Fibroblast of skin of right biceps (primary cell): ENCODE measurements at places on chromosomes 13 and 19.

DNA sequence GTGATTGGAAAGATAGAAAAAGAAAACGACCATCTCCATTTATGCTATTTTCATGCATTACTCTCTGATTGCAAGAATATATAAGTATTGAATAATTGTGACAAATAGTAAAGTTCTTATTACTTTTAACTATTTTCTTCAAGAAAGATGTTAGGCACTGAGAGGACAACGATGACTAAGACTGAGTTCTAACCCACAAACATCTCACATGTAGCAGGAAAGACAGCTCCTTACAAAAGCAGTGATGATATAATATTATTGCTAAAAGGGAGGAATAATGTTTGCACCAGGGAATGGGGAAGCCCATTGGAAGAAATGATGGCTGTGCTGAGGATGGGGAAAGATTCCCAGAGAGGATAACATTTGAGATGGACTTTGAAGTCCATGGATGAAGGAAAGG is 22.6 kb downstream of the RXFP2 start:
- peak; percentile 67 for DNase-seq

- peak; percentile 80 for DNase-seq
Measured at GRCh38 chr13:44583137-44583536, 7.0 kb upstream of the TSC22D1 start.

DNA sequence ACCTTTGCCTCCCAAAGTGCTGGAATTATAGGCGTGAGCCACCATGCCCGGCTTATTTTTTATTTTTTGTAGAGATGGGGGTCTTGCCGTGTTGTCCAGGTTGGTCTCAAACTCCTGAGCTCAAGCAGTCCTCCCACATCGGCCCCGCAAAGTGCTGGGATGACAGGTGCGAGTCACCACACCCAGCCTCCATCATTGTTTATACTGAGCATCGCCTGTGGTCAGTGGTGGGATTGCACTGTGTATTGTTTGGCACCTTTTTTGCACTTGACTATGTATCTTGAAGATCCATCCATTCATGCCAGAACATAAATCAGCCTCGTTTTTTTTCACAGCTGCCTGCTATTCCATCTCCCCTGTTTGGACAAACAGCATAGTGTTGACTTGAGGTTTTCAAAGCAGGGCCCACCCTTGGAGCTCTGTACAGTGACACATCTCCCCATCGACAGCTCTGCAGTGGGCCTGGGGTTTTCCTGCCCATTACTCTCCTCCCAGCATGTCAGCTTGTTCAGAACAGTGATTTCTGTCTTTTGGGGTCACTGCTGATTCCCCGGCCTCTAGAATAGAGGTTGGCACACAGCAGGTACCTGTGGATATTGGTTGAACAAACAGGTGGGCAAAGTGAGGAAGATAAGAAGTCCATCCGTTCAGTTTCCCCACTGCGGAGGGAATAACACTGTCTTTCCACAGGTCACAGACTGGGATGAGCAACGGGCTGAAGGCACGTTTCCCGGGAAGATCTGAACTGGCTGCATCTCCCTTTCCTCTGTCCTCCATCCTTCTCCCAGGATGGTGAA is 8.2 kb upstream of the UPK1A start:
- no peak for DNase-seq

GRCh38 chr19:48249502-48250014 is 6.2 kb downstream of the CARD8 start:
- no peak for DNase-seq

- DNase-seq, result no peak
Measured at GRCh38 chr19:19103167-19103566, 35.1 kb downstream of the TMEM161A start.

GRCh38 chr13:25803641-25804040 is 248.2 kb downstream of the SHISA2 start:
- no peak for DNase-seq

DNA sequence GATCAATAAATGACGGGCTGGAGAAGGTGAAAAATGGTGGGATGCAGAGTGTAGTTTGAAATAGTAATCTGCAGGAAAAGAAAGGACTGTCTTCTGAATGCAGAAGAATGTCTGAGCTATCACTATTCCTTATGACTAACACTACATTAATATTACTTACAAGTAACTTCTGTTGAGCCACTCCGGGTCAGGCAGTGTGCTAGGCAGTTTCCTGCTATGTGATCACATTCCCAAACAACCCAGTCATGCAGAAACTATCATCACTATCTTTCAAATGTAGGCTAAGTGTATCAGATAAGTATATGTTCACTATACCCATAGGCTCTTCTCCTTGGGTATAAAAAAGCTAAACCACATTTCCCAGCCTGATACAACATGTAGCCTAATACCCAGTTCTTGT is 6.6 kb downstream of the ZNF599 start:
- no peak for DNase-seq

DNA sequence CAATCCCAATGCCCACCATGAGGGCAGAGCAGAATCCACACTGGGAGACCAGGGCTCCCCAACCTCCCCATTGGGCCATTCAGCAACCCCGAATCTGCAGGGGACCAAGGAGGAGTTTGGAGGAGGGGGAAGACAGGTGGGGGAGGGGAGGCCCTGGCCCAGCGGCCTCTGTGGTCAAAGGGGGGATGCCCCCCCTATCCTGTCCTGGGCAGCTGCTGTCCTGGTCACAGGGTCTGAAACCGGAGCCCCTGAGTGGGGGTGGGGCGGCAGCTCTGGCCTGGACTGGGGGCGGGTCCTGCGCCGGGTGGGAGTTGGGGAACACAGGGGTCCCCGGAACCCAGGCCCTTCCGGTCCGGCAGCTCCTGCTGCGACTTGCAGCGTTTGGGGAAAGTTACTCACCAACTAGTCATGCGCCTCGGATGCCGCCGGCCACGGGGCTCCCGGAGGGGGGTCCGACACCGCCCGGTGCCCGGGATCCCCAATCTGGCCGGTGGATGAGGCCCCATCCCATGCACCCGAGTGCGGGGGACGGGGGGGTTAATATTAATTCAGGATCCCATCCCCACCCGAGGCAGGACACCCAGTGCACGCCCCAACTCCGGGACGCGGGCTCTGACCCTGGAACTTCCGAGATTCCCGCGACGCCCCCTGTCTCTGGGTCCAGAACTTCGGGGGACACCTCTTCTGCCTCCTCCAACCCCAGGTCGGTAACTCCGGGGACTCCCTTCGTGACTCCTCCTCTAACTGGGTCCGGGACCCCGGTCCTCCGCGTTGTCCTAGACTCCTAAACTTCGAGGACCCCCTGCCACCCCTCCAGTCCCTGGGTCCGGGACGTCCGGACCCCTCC is 872 bp downstream of the HOMER3 start:
- peak; percentile 64 for DNase-seq

GRCh38 chr19:4213116-4213515 is 16.2 kb upstream of the EBI3 start:
- DNase-seq, result no peak

DNA sequence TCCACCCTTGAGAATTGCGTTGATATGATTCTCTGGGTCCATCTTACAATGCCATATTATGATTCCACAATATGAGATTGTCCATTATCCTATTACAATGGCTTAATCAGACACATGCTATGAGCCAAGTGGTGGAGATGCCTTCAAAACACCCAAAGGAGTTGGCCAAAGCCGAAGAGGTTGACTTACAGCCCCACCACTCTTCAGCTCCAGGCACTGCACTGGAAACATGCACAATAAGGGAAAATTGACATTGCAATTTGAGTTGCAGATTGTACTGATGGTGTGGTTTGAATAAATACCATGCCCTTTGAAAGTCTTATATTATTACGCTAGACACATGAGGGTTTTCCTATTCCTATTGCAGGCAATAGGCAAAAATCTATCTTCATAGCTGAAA is 75.4 kb upstream of the TNFSF11 start:
- no peak for DNase-seq

DNA sequence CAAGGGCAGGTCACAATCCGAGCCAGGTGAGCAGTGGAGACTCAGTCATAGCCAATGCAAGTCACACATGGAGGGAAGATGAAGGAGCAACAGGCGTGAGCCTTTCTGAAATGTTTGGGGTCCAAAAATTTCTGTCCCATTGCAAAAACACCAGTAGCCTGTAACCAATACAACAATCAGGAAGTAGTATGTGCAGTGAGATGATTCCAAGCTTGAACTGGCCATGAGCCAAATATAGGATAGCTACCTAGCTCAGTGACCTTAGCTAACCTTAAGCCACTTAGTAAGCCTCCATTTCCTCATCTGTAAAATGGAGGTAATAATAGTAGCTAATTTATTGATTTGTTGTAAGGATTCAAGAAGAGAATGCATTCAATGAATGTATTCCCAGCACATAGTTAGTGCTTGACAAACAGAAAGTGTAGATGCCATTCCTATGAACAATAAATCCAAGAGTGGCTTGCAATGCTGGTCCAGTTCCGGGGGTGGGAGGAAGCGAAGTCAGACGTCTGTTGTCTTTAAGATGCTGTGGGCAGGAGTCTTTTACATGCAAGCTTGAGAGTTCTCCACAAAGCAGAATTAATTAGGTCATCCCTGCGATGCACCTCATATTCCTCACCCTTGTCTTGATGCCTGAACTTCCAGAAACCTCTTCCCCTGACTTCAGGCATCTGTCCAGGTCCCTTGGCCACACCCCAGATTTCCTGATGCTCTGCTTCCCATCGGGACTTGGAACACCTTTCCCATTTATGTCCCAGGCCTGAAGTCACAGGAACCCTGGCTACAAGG is 195.7 kb upstream of the UBL3 start:
- DNase-seq, result peak; percentile 85

DNA sequence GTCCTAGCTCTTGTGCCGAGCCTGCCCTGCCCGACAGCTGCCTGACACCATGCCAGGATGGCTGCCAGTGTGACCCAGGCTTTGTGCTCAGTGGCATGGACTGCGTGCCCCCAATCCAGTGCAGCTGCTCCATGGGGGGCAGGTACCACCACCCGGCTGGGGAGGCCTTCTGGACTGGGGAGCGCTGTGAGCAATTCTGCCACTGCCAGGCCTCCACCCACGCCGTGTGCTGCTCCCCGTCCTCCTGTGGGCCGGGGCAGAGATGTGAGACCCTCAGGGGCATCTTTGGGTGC is 9.4 kb upstream of the FXYD3 start:
- no peak for DNase-seq

DNA sequence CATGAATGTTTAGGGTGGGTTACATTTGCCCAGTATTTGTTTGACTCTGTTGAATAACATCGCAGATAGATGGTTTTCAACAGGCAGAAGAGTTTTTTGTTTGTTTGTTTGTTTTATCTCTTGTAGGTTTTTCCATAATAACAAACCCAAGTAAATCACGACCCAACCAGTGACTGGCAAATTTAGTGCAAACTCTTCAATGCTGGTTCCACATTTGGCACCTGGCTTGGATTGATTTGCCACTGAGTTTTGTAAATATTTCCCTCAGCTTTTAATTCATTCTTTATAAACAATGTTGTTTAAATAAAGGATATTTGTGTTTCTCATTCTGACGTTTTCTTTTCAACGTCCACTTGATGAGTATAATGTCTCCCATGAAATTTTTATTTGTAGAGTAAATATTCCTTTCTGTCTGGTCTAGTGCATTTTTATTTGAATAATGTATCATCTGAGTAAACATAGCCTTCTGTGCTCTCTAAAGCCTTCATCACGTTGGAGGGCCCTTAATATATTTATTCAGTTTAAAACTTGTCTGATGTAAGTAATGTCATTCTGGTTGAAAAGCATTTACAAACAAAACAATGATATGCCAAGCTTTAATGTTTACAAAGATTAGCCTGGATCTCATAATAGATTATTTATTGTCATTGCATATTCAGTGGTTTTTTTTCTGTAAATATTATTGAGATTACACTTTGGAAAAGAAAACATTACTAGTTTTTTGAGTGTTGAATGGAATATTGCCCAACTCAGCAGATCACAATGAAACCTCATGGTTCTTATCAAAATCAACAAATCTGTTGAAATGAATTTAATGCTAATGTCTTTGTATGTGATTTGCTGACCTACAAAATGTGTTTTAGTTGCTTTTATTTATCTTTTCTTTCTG is 90.4 kb upstream of the PEG3 start:
- DNase-seq, result no peak

GRCh38 chr13:82867284-82867683 is 1015.0 kb downstream of the SLITRK1 start:
- no peak for DNase-seq

GRCh38 chr13:72368031-72368430 is 359.4 kb downstream of the MZT1 start:
- no peak for DNase-seq

DNA sequence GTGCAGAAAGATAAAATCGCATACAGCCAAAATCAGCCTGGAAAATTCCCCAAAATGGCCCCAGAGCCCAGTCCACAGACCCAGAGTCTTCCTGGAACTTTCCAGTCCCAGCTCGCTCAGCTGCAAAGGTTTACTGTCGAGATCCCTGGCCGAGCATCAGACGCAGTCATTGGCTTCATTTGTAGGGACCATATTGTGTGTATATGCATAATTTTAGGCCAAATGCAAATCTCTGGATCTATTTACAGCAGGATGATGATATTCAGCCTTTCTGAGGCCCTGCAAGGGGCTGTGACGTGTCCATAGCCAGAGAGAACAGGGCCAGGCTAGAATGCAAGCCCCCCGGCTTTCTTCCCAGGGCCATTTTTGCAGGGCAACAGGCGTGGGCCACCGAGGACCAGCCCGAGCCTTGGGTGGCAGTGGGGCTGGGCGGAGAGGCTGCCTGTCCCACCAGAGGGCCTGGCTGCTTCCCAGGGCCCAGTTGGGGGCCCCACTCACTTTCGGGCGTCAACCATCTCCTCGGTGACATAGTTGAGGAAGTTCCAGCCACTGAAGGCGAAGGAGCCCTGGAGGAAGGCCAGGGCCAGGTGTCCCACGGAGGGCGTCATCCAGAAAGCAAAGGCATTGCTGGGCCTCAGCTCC is 13.7 kb downstream of the SLC7A10 start:
- DNase-seq, result no peak

- DNase-seq, result no peak
Measured at GRCh38 chr13:81394640-81395039, 1053.7 kb upstream of the SPRY2 start.

DNA sequence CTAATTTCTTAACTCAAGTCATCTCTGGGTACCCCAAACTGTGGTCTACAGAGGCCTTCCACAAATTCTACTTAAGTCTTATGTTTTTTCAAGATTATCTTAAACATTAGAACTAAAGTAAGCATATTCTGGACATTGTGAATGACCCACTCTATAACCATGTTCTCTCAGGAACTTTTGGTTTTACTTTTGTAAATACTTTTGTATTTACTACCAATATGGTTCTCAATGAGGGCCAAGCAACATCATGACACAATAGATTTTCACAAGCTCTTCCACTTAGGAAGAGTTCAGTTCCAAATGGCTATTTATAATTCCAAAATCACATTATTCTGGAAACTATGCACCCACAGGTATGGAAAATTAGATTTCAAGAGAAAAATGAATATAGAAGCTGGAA is 10.8 kb downstream of the DIAPH3 start:
- no peak for DNase-seq

DNA sequence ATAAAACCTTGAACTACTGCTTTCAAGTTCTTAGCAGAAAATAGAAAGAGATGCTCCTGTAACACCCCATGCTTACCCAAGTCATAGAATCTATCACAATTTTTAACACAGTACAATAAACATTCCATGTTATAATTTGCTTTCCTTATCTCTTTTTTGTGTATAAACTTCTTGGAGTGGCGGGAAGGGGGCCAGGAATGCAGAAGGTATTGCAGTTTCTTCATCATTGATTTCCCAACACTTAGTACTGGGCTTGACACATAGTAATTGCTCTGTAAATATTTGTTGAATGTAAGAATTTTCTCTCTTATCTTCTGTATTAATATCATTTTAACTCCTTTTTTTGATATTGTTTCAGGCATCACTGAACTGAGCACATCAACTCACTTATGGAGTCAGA is 535.8 kb downstream of the KCTD12 start:
- DNase-seq, result no peak
